HCT116 (cell line): ENCODE measurements at places on chromosomes 5 and 9.

- no peak for DNase-seq
These were observed 10.4 kb upstream of the TCF7 start for GRCh38 chr5:134103998-134104654.

GRCh38 chr5:14306329-14306815 is 163.2 kb downstream of the TRIO start:
- no peak for DNase-seq

GRCh38 chr5:144918371-144918770 is 747.7 kb downstream of the KCTD16 start:
- no peak for DNase-seq

- peak; percentile 34 for DNase-seq
These were observed 13.6 kb upstream of the GM2A start for GRCh38 chr5:151239237-151239861.

- DNase-seq = no peak
These were observed 6.3 kb upstream of the ATG10 start for GRCh38 chr5:81965524-81965923.

DNA sequence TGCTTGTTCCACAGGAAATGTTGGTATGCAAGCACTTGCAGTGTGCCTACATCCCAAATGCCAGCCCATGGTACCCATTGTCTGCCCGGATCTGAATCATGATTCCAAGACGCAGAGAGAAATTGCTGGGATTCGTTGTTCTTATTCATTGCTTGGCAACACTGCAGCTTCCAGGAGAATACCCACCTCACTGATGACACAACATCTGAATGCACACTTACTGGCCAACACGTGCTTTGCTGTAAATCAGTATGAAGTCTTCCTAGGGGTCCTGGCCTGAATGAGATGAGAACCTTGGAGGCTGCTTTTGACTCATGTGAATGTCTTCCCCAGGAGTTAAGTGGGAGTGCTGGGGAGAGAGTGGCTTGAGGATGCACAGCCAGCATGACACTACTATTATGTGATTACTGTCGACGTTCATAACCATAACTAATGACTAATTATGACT is 11.6 kb downstream of the SRD5A1 start:
- no peak for DNase-seq

DNA sequence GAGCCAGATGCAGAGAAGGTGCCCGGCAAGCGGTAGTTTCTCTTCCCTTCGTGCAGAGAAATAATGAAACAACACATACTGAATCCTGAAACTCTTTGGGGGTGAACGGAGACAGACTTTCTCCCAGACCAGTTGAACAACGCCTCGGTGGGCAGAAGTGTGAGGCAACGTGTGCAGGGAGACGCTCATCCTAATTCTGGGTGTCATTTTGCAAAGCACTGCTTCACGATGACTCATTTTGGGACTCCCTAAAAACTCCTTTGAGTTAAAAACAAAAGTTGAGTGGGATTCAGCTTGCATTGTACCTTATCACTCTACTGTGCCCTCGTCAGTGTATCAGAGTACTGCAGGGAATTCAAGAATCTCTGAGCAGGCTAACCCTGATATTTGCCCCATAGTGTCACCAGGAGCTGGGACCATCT is 3.5 kb upstream of the NEK6 start:
- no peak for DNase-seq

DNA sequence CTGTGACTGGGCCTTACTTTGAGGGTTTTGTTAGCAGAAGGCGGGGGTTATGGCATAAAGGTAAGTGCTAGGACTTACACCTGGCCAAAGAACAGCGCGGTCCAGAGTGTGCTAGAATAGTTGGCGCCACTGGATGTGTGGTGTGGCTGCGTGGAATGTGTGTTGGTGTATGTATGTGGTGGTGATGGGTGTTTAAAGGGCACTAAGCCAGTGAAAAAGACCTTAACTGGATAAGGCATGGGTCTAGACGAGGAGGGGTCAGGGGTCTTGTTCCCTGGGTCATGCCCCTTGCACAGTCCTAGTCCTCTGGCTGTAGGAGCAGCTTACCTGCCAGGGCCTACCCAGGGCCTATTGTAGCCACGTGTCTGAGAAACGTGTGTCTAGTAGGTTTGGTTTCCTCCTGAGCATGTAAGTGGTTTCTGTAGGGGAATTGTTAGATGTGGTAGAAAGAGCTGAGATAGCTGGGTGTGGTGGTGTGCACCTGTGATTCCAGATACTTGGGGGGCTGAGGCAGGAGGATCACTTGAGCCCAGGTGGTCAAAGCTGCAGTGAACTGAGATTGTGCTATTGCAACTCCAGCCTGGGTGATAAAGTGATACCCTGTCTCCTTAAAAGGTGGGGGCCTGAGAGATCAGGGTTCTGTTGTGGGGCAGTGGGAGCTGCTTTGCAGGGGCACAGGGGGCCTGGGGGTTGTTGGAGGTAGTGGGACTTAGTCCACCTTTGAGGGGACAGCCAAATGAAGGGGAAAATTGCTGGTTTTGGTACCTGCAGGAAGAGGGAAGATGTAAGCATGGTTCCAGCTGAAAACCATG is 55.2 kb downstream of the HSPA4 start:
- DNase-seq = no peak

- no peak for DNase-seq
These were observed 13.1 kb upstream of the HSD17B4 start for GRCh38 chr5:119439140-119439631.

DNA sequence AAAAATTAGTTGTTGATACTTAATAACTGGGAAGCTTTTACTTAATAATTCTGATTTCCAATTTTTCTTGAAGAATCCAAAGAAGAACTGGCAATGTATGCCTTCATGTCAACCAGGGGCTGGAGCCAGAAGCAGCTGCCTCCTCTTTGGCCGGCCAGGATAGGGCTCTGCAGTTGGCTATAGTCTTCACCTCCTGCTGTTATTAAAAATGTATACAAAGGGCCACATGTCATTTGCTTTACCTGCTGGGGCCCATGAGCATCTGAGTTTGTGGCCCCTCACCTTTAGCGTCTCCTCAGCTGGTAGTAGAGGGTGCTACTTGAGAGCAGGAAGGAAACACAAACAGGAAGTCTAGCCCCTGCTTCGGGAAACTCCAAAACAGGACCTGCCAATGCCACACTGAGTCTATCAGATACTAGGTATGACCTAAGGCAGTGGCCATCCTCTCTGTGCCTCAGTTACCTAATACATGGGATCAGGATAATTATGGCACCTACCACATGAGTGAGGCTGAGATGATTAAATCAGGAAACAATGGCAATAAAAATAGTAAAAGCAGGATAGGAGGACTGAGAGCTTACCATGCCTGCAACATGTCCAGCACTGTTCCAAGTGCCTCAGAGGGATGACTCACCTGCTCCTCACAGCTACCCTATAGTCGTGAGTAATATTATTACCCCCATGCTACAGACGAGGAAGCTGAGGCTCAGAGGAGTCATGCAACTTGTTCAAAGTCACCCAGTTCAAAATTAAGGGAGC is 21.3 kb downstream of the CCDC69 start:
- peak; percentile 71 for DNase-seq

- DNase-seq = no peak
These were observed 30.1 kb upstream of the CFAP157 start for GRCh38 chr9:127676638-127677037.

GRCh38 chr9:89359751-89360261 is 41.5 kb downstream of the SECISBP2 start:
- DNase-seq = no peak

- no peak for DNase-seq
These were observed 9.3 kb upstream of the ARAP3 start for GRCh38 chr5:141691286-141691866.

- no peak for DNase-seq
These were observed 556.6 kb downstream of the TLE1 start for GRCh38 chr9:81132796-81133195.

GRCh38 chr5:62341783-62342475 is 35.9 kb downstream of the KIF2A start:
- no peak for DNase-seq

- no peak for DNase-seq
These were observed 1.5 kb upstream of the MYOZ3 start for GRCh38 chr5:150659360-150660107.

GRCh38 chr9:126626127-126626925 is 12.6 kb downstream of the LMX1B start:
- no peak for DNase-seq

GRCh38 chr9:95641586-95641985 is 124.8 kb upstream of the PTCH1 start:
- no peak for DNase-seq

- peak; percentile 60 for DNase-seq
These were observed 556 bp upstream of the CDK9 start for GRCh38 chr9:127785023-127785932.

DNA sequence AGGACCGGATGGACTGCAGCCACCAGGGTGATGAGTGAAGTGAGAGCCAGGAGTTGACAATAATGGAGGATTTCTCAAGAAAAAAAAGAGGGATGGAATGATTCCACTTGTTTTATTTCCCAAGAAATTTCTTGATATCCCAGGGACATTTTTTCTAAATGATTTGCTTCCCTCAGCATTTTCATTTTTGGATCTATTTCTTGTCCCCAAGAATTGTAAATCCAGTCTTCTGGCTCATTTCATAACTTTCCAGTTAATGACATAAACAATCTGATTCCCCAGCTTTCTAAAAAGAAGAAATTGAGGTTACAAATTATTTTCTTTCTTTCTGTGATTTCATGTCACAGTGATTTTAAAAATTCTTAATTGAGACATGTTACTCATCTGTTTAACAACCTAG is 446.5 kb downstream of the PRR16 start:
- no peak for DNase-seq

- DNase-seq = peak; percentile 23
These were observed 65.8 kb downstream of the NDUFAF2 start for GRCh38 chr5:61010467-61011454.

- no peak for DNase-seq
These were observed 65.0 kb downstream of the MAST4 start for GRCh38 chr5:66661149-66661548.

GRCh38 chr5:39697881-39698280 is 273.1 kb upstream of the DAB2 start:
- DNase-seq = no peak

GRCh38 chr9:136178061-136178772 is 26.7 kb downstream of the LHX3 start:
- no peak for DNase-seq
